ENCODE measurements at places on chromosomes 1 and 21.
A peak's percentile ranks its signal among the peaks of the same experiment; 100 is the strongest.

GRCh38 chr1:158323866-158324265, 7.5 kb downstream of the CD1B start:
- no peak for DNase-seq

GRCh38 chr1:195637539-195637938, 970.7 kb downstream of the KCNT2 start:
- DNase-seq: no peak

GRCh38 chr1:119778886-119779560, 10.3 kb upstream of the HMGCS2 start:
- DNase-seq: no peak

GRCh38 chr1:54808443-54809207, 7.5 kb upstream of the TTC22 start:
- DNase-seq: no peak

DNA sequence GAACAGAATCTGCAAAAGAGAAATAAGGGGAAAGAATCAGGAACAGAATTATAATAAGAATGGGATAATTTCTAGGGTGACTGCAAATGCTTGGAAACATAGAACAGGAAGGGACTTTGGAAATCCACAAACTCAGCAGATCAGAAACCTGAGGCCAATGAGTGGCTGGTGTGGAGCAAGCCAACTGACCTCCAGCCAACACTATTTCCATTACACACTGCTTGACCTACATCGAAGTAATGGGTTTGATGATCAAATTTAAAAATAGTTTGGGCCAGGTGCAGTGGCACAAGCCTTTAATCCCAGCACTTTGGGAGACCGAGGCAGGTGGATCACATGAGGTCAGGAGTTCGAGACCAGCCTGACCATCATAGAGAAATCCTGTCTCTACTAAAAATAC, 284.9 kb downstream of the GRIK1 start:
- no peak for DNase-seq

- no peak for DNase-seq
Observed at GRCh38 chr1:229117664-229118300, 153.1 kb upstream of the RAB4A start.

DNA sequence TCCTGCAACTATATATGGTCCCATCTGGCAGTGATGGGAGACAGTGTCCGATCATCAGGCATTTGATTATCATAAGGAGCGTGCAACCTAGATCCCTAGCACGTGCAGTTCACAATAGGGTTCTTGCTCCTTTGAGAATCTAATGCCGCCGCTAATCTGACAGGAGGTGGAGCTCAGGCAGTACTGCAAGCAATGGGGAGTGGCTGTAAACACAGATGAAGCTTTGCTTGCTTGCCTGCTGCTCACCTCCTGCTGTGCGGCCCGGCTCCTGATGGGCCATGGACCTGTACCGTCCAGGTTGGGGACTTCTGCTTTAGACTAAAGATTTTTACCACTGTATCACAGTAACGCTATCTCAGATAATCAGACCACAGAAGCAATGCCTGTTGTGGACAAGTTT, 63.8 kb downstream of the TGFB2 start:
- no peak for DNase-seq

DNA sequence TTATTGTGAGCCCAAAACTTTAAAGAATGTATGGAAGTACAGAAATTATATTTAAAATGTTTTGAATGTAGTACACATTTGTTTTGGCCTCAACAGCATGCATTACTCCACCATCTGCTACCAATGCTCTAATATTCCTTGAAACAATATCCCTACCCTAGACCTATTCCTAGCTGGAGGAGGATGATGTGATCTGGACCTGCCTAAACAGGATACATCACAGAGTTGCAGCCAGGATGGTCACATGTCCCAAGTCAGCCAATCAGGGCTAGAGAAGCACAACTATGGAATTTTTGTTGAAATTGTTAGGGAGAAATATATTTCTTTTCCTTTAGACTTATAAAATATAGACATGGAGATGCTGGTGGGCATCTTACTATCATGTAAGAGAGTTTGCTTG, 623.3 kb upstream of the NR5A2 start:
- no peak for DNase-seq

- peak; percentile 77 for DNase-seq
Observed at GRCh38 chr1:9315411-9316079, 22.9 kb downstream of the SPSB1 start.

- DNase-seq: peak; percentile 21
Observed at GRCh38 chr1:63651161-63651701, 58.0 kb downstream of the PGM1 start.

DNA sequence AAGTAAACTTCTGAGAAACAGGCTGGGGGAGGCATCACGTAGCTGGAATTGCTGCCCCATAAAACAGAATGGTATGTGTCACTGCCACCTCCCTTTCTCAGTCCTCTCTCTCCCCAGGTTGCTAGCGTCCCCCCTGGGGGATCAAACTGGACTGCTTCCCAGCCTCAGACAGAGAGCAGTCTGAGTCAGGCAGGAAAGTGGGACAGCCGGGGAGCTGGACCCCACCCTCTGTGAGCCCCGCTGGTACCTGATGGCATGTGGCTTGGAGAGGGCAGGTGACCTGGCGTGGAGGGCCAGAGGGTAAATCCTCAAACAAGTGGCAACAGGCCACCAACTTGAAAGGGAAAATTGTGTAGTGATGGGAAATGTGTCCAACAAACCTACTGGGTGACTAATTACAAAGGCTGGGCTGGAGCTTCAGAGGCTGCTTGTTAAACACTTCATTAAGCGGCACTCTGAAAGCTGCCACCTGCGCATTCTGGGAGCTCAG, 1.0 kb upstream of the SFN start:
- no peak for DNase-seq

GRCh38 chr1:221804303-221804702, 62.4 kb upstream of the DUSP10 start:
- no peak for DNase-seq

DNA sequence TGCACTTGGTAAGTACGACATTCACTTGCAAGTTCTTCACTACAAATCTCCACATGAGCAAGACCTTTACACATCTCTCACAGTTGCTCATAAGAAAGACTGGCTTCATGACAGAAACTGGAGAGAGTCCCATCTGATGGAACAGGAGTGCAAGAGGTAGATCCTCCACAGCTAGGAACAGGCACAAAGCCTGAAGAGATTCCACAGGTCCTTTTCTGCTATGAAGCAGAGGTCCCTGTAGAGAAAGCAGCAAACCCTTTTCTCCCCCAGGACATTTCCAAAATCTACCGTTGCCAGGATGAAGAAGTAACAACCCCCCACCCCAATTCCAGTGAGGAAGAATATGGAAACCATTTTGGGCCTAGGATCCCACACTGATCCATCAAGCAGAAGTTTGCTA, 47.3 kb downstream of the EIF4G3 start:
- DNase-seq: no peak

GRCh38 chr1:160862203-160863060, at the start of gene CD244:
Gene CD244, minus strand, starts transcription at chr1:160862887. Its CDS starts 210 bp downstream, at chr1:160862677.
- peak; percentile 59 for DNase-seq

DNA sequence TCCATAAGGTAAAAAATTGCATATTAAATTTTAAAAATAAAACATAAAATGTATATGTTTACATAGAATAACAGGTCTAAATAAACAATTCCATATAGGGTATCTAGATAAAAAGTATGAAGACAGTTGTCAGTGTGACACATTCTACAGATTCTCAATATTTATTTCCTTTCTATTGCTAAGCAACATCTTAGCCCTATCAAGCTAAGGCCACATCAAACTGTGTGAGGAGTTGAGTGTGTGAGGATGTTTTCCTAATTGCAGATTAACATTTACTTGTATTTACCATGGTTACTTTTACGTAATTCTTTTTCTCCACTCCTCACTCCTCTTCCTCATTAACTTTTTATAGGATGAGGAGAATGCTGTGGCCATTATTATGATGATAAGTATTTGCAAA, 41.9 kb upstream of the MCOLN3 start:
- no peak for DNase-seq

DNA sequence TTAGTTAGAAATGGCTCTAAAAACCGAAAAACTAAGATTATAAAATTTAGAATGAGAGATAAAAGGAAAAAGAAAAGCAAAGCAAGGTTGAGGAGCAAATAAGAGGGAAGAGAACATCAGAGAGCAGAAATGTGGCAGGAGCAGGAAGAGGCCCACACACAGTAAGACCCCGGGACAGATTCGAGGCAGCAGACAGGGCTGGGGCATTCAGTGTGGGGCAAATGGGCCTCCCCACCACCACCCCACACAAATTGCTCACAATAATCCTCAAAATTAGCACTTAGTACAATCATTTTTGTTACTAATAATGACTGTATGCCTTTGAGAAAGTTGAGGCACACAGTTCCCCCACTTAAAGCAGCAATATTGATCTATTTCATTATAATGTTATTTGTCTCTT, 17.1 kb upstream of the SLC44A3 start:
- no peak for DNase-seq

DNA sequence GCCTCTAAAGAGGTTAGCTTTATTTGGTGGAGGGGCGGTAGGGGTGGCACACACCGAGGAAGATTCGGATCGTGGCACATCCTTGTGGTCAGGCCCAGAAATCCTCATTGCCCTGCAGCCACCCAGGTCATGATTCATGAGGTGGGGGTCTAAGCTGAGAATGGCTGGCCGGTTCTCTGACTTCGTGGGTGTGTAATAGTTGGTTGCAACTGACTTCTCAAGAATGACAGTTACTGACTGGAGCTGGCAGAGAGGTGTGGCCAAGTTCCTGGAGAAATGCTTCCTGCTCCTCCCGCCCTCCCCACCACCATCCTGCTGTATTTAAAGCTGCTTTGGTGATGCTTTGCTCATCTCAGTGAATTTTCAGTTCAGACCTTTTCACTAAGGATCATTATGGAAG, 198.6 kb downstream of the KIF26B start:
- DNase-seq: no peak

GRCh38 chr1:81424816-81425215, 375.9 kb upstream of the ADGRL2 start:
- DNase-seq: no peak

DNA sequence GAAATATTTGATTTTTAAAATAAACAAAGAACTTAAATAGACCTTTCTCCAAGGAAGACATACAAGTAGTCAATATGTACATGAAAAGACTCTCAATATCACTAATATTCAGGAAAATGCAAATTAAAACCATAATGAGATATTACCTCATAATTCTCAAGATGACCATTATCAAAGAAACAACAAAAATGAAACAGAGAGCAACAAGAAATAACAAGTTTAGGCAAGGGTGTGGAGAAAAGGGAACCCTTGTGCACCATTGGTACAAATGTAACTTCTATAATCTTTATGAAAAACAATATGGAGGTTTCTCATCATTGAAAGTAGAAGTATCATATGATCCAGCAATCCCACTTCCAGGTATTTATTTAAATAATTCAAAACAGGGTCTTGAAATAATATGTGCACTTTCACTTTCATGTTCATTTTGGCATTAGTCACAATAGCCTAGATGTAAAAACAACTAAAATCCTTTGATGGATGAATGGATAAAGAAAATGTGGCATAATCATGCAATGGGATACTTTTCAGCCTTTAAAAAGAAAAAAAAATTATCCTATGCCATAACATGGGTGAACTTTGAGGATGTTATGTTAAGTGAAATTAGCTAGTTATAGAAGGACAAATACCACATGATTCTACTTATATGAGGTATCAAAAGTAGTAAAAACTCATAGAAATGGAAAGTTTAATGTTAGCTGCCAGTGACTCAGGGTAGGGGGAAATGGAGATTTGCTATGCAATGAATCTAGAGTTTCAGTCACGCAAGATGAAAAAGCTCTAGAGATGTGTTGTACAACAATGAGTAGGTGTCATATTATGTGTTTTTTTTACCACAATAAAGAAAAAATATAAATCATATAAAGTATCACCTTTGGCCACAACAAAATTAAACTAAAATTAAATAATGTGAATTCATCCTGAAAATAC, 114.5 kb upstream of the LYPLAL1 start:
- DNase-seq: no peak

GRCh38 chr1:172487550-172487949, 43.7 kb upstream of the PIGC start:
- DNase-seq: no peak

GRCh38 chr1:14682941-14683621, 84.6 kb downstream of the KAZN start:
- DNase-seq: no peak

DNA sequence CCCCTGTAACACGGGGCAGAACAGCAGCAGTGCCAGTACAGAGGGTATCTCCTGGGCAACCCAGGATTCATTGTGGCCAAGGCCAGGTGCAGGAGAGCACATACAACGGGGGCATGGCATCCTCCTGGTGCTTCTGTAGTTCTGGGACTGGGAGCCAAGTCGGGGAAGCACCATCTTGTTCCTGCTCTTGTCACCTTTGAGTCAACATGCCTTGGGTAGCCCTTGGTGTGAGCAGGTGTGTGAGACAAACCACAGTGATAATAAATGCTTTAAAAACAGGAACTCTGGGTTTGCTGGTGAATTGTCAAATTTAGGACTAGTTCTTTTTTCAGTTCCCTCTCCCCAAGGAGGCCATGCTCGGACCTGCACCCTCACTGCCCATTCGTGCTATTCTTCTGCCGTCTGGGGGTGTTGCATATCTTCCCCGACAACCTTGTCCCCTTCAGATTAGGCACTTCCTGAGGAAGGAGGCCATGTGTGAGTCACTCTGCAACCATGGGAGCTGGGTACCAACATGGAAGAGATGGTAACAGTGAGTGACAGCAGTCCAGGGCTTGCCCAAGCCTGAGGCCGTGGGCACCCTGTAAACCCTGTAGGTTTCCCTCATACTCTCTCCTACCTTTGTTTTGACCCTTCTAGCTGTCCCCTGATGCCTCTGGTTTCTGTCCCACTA, 150.2 kb downstream of the GRIK3 start:
- DNase-seq: no peak

DNA sequence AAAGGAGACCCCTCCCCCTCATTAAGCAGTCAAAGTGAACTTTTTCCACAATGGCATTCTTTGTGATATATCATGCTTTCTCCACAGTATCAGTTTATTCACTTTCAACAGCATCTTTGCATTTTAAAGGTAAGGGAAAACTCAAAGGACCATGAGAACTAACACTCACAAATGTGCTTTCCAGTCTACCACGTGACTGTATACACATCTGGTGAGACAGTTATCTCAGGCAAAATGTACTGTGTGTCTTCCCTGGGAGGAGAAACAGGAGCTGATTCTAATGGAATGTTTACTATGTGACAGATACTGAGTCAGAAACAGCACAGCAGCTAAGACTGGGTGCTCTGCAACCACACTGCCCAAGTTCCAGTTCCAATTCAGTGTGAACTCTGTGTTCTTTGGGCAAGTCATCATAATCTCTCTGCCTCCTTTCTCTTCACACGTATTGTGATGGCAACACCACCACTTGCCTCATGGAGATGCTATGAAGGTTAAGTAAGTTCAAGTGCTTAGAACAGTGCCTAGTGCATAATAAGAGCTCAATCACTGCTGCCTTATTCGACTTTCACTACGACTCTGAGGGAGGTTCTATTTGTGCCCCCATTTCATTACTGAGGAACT, 79.0 kb downstream of the SLC45A1 start:
- DNase-seq: peak; percentile 48
